DND-41 (cell line): ENCODE measurements at places on chromosomes 6 and 20.
A peak's percentile ranks its signal among the peaks of the same experiment; 100 is the strongest.

DNA sequence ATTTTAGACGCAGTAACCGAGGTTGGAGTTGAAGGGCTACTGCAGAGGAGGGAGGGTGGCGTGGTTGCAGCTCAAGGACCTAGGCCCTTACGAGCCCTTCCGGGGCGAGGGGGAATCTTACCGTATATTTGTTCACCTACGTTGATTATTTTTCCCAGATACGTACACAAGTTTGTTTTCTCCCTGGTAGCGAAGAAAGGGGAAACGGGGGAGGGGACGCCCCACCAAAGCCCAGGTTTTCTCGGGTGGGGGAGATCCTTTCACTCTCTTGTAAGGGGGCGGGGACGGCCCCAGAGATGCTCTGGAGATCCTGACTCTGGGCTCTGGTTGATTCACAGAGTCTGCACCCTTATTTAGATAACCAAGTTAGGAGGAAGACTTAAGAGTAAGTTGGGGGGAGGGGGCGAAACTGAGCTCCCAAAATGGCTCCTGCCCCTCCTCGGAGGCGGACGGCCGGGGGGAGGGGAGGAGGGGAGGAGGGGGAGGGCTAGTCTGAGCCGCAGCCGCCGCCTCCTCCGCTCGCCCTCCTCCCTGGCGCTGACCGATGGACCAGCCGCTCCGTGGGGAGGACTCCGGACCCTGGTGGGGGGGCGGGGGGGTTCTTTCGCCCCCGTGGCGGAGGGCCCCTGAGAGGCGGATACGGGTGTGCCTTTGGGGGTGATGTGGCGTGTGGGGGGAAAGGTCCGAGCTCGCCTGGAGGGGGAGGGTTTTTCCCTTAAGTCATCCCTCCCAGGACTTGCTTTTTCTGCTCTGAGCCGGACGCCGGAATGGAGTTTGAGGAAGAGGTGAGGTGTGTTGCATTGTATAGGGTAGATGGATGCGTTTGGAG lies 2.2 kb downstream of the BRD2 start:
- peak; percentile 87 for DNase-seq

DNA sequence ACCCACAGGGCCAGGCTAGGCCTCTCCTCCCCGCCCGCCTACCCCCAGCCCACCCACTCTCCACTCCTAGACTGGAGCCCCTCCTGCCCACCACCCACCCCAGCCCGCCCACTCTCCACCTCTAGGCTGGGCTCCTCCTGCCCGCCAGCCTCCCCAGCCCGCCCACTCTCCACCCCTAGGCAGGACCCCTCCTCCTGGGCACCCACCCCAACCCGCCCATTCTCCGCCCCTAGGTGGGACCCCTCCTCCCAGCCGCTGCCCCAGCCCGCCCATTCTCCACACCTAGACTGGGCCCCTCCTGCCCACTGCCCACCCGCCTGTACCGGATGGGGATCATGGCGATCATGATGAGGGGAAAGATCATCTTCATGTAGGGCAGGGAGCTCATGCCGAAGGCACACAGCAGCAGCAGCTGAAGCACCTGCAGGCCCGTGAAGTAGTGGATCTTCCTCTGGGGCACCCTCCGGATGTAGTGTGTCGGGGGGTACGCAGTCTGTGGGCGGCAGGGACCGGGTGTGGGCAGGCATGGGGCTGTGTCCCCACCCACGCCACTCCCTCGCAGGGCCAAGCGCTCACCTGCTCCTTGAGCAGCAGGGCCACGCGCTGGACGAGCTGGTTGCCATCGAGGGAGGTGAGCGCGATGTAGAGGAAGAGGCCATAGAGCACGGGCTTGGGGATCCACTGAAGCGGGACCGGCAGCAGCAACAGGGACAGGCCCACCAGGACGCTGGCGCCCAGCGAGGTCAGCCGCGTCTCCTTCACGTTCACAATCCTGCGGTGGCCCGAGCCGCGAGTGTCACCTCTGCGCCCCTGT lies 10.8 kb downstream of the SLC4A11 start:
- DNase-seq, result no peak

GRCh38 chr6:147366290-147366689 lies 142.2 kb upstream of the SAMD5 start:
- no peak for DNase-seq

GRCh38 chr6:67467341-67467740 lies 1167.7 kb upstream of the ADGRB3 start:
- DNase-seq, result no peak

GRCh38 chr6:119345114-119345513 lies 4.4 kb downstream of the MAN1A1 start:
- no peak for DNase-seq

DNA sequence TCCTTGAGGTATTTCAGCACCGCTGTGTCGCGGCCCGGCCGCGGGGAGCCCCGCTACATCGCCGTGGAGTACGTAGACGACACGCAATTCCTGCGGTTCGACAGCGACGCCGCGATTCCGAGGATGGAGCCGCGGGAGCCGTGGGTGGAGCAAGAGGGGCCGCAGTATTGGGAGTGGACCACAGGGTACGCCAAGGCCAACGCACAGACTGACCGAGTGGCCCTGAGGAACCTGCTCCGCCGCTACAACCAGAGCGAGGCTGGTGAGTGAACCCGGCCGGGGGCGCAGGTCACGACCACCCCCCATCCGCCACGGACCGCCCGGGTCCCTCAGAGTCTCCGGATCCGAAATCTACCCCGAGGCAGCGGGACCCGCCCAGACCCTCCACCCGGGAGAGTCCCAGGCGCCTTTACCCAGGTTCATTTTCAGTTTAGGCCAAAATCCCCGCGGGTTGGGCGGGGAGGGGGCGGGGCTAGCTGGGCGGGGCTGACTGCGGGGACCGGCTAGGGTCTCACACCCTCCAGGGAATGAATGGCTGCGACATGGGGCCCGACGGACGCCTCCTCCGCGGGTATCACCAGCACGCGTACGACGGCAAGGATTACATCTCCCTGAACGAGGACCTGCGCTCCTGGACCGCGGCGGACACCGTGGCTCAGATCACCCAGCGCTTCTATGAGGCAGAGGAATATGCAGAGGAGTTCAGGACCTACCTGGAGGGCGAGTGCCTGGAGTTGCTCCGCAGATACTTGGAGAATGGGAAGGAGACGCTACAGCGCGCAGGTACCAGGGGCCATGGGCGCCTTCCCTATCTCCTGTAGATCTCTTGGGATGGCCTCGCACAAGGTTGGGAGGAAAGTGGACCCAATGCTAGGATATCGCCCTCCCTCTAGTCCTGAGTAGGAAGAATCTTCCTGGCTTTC lies 693 bp downstream of the HLA-F start:
- DNase-seq, result no peak

- no peak for DNase-seq
Observed at GRCh38 chr20:33309631-33310030, 26.6 kb downstream of the BPIFB1 start.

- no peak for DNase-seq
Observed at GRCh38 chr6:9272671-9273070, 837.3 kb upstream of the SLC35B3 start.

- no peak for DNase-seq
Observed at GRCh38 chr20:51104960-51105920, 82.3 kb upstream of the KCNG1 start.
